Upper lobe of right lung (tissue), 1 donor: ENCODE measurements at places on chromosomes 4 and X. TPM values are rescaled to one million over a fixed set of nuclear protein-coding genes. Genes with fewer than 3 reads are reported as not detected.

HPGD gene
- total RNA-seq = 77.2 TPM

- DNase-seq = no peak
- no peak overlapping the region for H3K27ac ChIP-seq
- H3K36me3 ChIP-seq = no peaks in the 10 kb centered on the region
- H3K4me3 ChIP-seq = no peak overlapping the region
- no peaks in the 10 kb centered on the region for H3K27me3 ChIP-seq
- H3K4me1 ChIP-seq = no peaks in the 10 kb centered on the region
Measured at GRCh38 chrX:23612846-23613245, 54.4 kb upstream of the PRDX4 start.

TRIM75 gene
- total RNA-seq = not detected

PNPLA4 gene
- total RNA-seq = 9.7 TPM

SORCS2 gene
- 7.2 TPM for total RNA-seq

DNA sequence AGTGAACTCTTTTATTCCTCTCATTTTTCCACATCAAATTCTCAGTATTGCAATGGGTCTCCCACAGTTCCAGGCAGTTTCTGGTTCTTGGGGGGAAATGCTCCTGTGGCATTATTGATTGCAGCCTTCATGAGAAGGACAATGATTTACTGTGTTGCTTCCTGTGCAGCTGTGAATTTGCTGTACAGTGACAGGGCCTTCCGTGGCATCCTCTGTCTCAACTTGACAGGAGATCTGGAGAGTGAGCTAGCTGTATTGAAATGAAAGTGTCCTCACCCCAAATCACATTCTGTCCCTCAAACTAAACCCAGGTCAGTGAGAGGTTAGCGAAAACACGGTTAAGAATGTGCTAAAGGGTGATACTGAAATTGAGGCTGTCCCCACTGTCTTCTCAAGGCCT lies 77.1 kb upstream of the ATOH1 start:
- H3K4me3 ChIP-seq = no peak overlapping the region
- H3K27ac ChIP-seq = no peak overlapping the region
- DNase-seq = no peak
- no peaks in the 10 kb centered on the region for H3K4me1 ChIP-seq
- no peaks in the 10 kb centered on the region for H3K27me3 ChIP-seq

DNA sequence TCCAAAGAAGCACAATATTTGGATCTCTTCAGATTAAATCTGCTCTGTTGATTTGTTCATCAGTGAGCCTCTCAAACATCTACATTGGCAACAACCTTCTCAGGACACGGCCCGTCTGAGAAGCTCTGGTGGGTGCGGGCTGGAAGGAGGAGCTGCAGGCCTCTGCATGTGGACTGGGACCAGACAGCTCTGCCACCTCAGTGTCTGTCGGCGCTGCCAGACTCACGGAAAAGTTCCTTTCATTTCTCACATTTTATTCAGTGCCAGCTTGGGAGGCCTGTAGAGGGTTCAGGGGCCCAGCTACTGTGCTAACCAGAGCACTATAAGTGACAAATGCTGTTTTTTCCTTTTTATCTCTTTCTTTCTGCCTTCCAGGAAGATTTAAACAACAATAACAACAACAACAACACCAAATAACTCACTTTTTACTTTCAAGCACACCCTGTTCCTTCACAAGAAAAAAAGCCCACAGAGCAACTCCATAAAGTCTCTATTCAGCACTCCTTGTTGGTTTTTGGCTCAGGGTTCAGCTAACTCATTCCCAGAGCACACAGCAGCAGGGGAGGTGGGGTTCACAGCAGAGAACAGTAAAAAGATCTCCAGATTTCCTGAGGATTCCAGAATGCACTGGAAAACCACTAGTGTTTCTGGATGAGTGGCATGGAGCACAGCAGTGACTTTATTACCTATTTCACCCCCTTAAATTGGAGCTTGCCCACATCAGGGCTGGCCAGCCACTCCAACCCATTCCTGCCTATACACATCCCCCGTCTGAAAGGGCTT lies 23.2 kb upstream of the HOPX start:
- DNase-seq = no peak
- no peaks in the 10 kb centered on the region for H3K27me3 ChIP-seq
- H3K27ac ChIP-seq = no peak overlapping the region
- H3K4me1 ChIP-seq = no peaks in the 10 kb centered on the region

- DNase-seq = no peak
- H3K27ac ChIP-seq = no peak overlapping the region
- H3K36me3 ChIP-seq = peaks cover 30% of the 10 kb centered on the region
- H3K27me3 ChIP-seq = no peaks in the 10 kb centered on the region
- H3K4me1 ChIP-seq = peaks cover 6% of the 10 kb centered on the region
Measured at GRCh38 chr4:88604978-88605678, 12.8 kb downstream of the HERC3 start.

- no peaks in the 10 kb centered on the region for H3K27me3 ChIP-seq
- no peak for DNase-seq
- H3K27ac ChIP-seq = no peak overlapping the region
- no peak overlapping the region for H3K4me3 ChIP-seq
- peaks cover 5% of the 10 kb centered on the region for H3K4me1 ChIP-seq
Measured at GRCh38 chr4:86890790-86891189, 1.4 kb downstream of the C4orf36 start.

CT45A5 gene
- total RNA-seq = 1.2 TPM

GRCh38 chr4:4391866-4392265 lies 5.0 kb downstream of the NSG1 start:
- no peak overlapping the region for H3K27ac ChIP-seq
- H3K4me3 ChIP-seq = no peak overlapping the region

FGFR3 gene
- total RNA-seq = 32.1 TPM

- H3K36me3 ChIP-seq = no peaks in the 10 kb centered on the region
- peak overlapping the region; percentile 26 for H3K4me3 ChIP-seq
- no peaks in the 10 kb centered on the region for H3K27me3 ChIP-seq
- no peak for DNase-seq
- no peaks in the 10 kb centered on the region for H3K4me1 ChIP-seq
Measured at GRCh38 chr4:112881842-112882241, 167.6 kb upstream of the ANK2 start.

DNA sequence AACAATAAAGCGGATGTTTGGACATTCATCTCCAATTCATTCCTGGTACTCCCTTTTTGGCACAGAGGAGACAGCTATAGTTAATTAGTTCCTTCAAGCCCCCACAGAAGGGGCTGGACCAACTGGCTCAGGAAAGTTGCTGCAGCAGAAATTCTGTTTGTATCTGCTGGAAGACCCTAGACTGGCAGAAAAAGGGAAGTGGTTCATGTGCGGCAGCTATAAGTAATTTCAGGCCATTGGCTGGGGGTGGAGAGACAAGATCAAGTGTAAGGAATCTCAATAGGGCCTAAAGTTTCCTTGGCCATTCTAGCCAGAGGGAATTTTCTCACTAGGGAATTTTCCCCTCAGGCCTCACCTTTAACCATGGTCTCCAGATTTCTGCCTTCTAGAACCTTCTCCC lies 89.9 kb upstream of the DHX15 start:
- no peak overlapping the region for H3K4me3 ChIP-seq
- H3K27me3 ChIP-seq = peaks cover 7% of the 10 kb centered on the region
- H3K4me1 ChIP-seq = no peaks in the 10 kb centered on the region

DNA sequence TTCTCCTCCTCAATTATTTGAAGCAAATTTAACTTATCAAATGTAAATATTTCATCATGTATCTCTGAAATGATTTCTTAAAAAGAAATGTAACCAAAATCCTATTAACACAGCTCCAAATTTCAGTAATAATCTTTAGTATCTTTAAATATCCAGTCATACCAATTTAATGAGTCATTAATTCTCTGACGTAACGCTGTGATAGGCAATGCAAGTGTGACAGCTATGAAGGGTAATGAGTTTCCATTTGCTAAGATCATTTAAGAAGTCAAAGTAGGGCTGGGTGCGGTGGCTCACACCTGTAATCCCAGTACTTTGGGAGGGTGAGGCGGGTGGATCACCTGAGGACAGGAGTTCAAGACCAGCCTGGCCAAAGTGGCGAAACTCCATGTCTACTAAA lies 15.6 kb downstream of the RPS3A start:
- H3K36me3 ChIP-seq = peaks cover 18% of the 10 kb centered on the region
- no peak overlapping the region for H3K27ac ChIP-seq
- H3K4me1 ChIP-seq = no peaks in the 10 kb centered on the region
- H3K27me3 ChIP-seq = no peaks in the 10 kb centered on the region
- H3K4me3 ChIP-seq = no peak overlapping the region

RS1 gene
- 4.7 TPM for total RNA-seq

DNA sequence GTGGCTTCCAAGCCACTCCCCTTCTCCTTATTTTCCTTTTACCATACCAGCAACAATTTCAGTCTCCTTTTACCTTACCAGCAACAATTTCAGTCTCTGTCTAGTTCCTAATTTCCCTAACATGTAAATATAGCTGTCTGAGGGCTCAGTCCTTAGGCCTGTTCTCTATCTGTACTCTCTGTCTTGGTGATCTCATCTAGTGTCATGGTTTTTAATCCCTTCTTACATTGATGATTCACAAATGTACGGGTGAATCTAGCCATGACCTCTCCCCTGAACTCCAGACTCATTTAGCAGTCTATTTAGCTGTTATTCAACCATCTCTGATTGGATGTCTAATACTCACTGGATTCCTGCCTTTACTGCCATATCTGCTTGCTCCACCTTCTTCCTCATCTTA lies 7.2 kb downstream of the IL15 start:
- H3K4me1 ChIP-seq = peaks cover 6% of the 10 kb centered on the region
- H3K36me3 ChIP-seq = no peaks in the 10 kb centered on the region
- no peaks in the 10 kb centered on the region for H3K27me3 ChIP-seq

- peaks cover 9% of the 10 kb centered on the region for H3K4me1 ChIP-seq
- no peaks in the 10 kb centered on the region for H3K27me3 ChIP-seq
- H3K27ac ChIP-seq = no peak overlapping the region
- no peak for DNase-seq
- H3K4me3 ChIP-seq = peak overlapping the region; percentile 88
Measured at GRCh38 chr4:141637565-141637964, 1.2 kb downstream of the IL15 start.

GRCh38 chr4:144578681-144579080 lies 67.3 kb upstream of the HHIP start:
- H3K36me3 ChIP-seq = no peaks in the 10 kb centered on the region
- no peak overlapping the region for H3K27ac ChIP-seq
- no peak for DNase-seq
- H3K27me3 ChIP-seq = no peaks in the 10 kb centered on the region
- no peak overlapping the region for H3K4me3 ChIP-seq

CDX4 gene
- total RNA-seq = not detected

DNA sequence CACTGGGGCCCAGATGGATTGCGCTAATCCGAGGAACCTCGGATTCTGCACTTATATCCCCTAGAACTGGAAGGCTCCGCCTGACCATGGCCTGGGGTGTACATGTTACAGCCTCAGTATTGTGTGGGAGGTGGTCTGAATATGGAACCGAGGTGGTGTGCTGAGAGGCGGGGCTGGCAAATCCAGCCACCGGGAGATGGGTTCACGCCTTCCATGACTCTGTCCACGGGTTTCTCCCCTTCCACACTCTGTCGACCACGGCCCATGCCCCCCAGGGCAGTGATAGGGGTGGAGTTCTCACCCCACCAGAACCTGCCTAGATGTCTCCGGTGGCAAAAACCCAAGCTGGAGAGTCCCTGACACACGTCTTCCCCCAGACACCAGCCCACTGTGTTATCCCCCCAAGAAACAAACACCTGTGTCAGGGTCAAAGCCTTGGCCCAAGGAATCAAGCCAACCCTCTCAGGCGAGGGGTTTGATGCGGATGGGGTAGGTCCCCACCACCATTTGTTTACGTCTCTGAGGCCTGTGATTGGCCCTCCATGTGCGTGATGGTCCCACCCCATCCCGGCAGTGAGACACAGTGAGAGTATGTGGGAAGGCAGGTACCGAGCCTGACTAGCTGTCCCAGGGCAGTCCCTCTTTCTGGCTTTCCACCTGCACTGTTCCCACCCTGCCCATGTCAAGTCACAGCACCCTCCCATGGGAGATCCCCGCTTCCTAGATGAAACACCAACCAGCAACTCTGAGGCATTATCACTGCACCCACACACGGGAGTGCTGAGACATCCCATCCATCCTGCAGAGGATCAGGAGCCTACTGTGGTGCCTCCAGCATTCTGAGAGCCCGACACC lies 6.6 kb upstream of the LOC101059915 start:
- no peaks in the 10 kb centered on the region for H3K4me1 ChIP-seq
- H3K27ac ChIP-seq = no peak overlapping the region
- H3K36me3 ChIP-seq = no peaks in the 10 kb centered on the region
- no peak overlapping the region for H3K4me3 ChIP-seq
- H3K27me3 ChIP-seq = no peaks in the 10 kb centered on the region
- no peak for DNase-seq

DNA sequence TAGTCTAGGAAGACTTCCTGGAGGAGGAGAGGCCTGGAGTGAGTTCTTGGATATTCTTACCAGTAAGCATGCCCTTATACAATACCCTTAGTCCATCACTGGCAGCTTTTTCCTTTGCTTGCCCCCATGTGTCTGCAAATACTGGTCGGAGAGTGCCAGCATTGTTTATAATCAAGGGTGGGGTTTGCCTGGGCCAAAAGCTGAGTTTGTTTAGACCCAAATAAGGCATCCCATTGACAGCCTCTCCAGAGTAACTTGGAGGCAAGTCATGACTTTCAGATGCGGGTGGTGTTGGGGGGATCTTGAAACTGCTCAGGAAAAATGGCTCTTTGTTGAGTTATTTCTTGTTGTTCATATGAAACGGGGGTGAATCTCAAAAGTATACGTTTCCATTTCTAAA lies 258.4 kb upstream of the TAPT1 start:
- no peak overlapping the region for H3K4me3 ChIP-seq
- H3K27me3 ChIP-seq = no peaks in the 10 kb centered on the region
- H3K36me3 ChIP-seq = no peaks in the 10 kb centered on the region
- H3K27ac ChIP-seq = no peak overlapping the region
- no peak for DNase-seq

DNA sequence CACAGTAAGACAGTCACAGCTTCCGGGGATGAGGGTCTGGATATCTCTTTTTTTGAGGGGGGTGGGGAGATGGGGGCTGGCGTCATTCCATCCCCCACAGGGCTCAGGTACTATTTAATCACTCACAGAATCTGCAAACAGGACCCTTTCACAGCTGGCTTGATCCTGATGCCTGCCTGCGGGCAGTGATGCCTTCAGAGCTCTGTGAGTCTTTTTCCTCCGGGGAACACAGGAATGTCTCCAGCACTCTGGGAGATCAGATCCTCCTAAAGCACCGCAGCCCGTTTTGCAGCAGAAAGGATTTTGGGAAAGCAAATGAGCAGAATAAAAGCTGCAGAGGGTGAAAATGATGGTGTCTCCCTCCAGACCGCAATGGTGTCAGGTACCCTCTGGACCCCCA lies 13.2 kb upstream of the SHOX start:
- no peak for DNase-seq
- no peak overlapping the region for H3K27ac ChIP-seq
- H3K4me1 ChIP-seq = no peaks in the 10 kb centered on the region

MAGEA2 gene
- not detected for total RNA-seq

DNA sequence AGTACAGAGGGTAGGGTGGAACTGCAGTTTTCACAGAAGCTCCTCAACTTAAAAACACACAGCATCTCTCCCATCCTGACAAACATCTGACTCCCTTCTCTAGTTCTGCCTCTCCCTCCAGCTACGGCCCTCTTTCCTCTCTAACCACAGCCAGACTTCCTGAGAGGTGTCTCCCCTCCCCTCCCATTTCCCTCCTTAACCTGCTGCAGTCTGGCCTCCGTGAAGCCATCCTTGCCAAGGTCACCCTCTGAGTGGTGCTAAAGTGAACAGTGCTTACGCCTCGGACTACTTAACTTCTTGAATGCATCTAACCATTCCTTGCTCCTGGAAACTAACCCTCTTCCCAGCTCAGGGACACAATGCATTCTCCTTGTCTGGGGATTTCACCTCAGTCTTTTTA lies 53.3 kb downstream of the RTL5 start:
- no peaks in the 10 kb centered on the region for H3K36me3 ChIP-seq
- no peak for DNase-seq
- H3K27me3 ChIP-seq = no peaks in the 10 kb centered on the region
- H3K27ac ChIP-seq = no peak overlapping the region
- no peaks in the 10 kb centered on the region for H3K4me1 ChIP-seq
- no peak overlapping the region for H3K4me3 ChIP-seq

DOK7 gene
- total RNA-seq = 3.6 TPM

TTC29 gene
- not detected for total RNA-seq

CXCL13 gene
- total RNA-seq = not detected
